ENCODE measurements at places on chromosomes 2 and 18.

DNA sequence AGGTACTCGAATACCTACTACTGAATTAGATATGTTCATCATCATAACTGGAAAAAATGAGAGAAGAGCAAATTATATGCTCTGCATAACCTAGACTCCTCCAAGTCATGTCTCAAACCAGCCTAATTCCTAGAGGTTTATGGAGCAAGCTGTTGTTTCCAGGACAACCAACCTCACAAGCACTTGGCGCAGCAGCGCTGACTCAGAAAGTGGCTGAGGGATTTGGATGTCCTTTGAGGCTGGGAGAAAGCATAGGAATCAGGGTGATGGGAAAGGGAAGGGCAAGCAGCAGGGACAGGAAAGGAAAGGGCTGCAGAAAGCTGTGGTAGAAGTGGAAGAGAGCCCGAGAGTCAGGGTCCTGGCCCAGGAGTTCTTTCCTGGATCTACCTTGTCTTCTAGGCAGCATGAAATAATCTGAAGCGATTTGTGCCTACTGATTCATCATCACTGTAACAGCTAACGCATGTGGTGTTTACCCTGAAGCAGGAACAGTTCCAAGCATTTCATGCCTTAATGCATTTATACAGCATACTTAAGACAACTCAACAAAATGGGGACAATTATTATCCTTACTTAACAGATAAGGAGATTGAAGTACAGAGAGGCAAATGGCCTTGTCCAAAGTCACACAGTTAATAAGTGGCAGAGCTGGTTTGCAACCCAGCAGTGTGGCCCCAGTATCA is 3.7 kb downstream of the PLEK start:
- DNase-seq = no peak

- DNase-seq = no peak
Measured at GRCh38 chr2:47238638-47239037, 83.5 kb upstream of the STPG4 start.

DNA sequence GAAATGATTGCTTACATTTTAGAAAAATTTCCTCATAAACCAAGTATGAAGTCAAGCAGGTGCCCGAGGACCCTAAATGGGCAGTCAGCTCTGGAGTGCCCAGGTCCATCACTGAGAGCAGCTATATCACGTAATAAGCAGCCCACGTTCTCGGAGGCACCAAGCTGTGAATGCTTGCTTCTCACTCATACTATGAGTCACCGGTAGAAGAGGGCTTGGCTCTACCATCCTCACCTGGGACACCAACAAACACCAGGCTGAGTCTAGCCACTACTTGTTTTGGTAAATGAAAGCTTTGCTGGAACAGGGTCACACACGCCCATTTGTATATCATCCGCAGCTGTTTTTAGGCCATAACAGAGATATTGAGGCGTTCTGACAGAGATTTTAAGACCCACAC is 207.5 kb downstream of the SEPTIN10 start:
- DNase-seq = no peak

DNA sequence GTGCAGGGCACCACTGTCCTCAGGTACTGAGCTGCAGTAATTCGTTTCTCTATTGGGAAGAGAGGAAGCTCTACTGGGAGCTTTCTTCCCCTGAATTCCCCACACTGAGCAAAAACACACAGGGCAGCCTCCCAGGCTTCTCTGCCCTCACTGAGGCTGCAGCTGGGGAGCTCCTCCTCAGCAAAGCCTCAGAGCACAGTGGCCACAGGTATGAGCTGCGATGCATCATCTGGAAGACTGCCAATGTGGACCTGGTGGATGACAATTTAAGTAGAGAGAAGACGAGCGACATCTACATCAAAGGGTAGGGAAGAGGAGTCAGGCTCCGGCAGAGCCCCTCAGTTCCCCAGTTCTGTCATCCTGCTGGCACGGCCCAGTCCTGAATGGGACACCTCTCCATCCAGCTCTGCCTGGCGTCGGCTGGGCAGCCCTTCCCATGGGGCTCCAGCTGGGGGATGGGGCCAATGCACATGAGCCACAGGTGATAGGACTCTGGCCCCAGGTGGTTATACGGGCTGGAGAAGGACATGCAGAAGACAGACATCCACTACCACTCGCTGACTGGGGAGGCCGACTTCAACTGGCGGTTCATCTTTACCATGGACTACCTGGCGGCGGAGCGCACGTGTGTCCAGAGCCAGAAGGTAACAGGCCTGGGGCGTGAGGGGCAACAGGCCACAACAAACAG is 37.6 kb downstream of the LMAN2L start:
- DNase-seq = no peak

DNA sequence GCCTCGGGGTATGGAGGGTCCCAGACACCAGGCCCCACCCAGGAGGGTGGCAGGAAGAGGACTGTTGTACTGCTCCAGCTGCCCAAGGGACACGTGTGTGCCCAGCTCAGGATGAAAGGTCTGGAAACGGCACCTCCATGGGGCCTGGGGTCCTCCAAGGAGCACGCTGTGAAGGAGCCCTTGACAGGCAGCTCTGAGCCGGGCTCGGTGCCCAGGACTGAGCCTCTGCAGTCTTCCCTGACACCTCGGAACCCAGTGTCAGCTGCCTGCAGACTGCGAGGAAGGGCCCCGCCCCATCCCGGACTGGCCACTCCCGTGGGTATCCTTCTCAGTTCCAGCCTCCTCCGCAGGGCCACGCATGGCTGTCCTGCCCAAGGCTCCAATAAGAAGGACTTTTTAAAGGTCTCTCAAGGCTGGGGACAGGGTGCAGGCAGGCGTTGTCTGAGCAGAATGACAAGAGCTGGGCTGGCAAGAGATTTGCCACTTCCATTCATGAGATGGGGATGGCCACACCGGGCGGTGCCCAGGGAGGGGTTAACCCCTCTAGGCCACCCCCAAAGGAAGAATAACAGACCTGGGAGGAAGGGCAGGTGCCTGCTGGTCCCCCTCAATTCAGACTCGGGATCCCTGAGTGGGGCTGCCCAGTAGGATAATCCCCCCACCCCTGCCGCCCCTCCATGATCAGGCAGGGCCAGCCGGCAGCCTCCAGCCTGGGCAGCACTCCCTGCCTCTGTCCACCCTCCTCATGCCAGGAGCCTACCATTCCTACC is 8.9 kb downstream of the ECEL1 start:
- DNase-seq = no peak

DNA sequence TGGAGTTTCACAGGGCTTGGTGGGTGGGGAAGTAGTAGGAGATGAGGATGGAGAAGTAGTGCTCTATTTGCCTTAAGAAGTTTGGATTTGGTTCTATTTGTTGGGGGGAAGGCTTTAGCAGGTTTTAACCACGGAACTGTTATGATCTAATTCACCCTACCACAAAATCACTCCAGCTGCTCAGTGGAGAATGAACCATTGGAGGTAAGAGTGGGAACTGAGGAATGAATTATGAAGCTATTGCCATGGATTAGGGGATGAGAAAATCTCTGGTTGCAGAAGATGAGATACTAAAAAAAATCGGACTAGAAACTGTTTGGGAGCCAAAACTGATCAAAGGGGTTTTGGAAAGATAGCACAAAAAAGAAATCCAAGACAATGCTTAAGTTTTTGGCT is 488.9 kb downstream of the DLGAP1 start:
- no peak for DNase-seq

Data from esophagus muscularis mucosa (tissue), 4 donors.